NCI-H1417 treated with DMSO at 0.1 percent for 48 hours (cell line): ENCODE measurements at places on chromosomes 4 and X.

DNA sequence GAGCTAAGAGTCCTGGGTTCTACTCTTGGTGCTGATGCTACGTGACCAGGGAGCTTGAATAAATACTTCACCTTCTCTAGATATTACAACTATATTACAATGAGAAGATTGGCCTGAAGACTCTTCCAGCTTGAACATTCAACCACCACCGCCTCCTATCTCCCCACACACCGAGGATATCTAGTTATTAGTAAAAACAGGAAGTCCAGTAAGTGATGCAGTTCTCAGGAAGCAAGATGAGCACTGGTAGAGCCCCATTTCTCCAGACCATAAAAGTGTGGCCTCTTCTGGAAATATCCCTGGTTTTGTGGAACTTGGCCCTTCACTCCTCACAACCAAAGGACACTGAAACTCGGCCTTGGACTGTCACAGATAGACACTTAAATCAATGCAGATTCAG lies 18.5 kb downstream of the PJA1 start:
- no peak for DNase-seq

GRCh38 chr4:5845035-5845905 lies 47.6 kb downstream of the CRMP1 start:
- no peak for DNase-seq

DNA sequence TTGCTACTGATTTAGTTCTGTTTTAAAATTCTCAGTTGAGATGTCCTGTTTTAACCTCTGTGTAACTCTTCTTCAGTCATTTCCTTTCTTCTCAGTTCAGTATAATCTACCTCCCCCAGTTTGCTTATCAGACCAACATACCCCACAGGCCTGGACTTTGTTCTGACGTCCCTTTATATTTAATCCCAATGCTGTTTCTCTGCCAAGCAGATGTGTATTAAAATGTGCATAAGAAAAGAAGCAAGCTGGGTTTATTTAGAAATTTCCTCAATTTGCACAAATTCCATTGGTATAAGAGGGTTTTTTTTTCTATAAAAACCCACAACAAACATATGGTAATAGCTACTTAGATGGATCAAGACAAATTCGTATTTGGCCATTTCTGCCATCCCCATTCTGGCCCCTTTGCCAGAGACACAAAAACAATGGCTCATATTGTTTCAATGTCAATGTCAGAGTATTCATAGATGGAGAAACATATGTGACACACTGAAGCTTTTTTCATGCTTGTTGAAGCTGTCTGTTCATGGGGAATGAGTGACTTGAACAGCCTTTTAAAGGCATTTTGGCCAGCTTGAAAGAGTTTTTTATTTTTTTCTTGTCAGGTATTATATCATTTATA lies 24.5 kb downstream of the HCCS start:
- no peak for DNase-seq

DNA sequence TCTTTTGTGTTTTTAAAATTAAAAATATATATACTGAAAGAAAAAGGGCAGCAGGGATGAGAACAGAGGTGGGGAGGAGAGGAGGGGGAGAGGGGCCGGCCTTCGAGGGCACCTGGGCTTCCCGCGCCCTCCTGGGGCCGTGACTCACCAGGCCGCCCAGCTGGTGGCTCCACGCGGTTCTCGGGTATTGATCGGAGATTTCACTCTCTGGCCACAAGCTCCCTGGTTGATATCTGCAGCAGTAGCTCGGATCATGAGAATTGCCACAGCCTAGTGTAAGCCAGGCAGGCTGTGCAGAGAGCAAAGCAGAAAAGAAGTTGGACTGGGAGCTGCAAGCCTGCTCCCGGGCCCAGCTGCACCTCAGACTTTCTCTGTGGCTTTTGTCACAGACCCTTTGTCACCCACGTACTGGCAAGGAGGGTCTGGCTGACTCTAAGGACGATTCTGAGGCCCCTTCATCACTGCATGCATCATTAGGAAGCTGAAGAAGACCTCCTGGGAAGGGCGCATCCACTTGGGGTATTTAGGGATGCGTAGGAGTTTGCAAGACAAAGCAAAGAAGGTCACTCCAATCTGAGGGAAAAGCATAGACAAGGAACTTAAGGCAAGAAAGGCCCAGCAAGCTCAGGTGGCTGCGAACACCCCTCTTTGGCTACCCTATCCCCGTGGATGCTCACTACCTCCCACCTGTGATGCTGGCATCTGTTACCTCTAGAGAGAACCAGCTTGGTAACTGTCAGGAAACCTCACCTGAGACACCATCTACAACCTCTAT lies 71.7 kb downstream of the CPZ start:
- no peak for DNase-seq

GRCh38 chr4:105461621-105462382 lies 12.1 kb downstream of the PPA2 start:
- no peak for DNase-seq

DNA sequence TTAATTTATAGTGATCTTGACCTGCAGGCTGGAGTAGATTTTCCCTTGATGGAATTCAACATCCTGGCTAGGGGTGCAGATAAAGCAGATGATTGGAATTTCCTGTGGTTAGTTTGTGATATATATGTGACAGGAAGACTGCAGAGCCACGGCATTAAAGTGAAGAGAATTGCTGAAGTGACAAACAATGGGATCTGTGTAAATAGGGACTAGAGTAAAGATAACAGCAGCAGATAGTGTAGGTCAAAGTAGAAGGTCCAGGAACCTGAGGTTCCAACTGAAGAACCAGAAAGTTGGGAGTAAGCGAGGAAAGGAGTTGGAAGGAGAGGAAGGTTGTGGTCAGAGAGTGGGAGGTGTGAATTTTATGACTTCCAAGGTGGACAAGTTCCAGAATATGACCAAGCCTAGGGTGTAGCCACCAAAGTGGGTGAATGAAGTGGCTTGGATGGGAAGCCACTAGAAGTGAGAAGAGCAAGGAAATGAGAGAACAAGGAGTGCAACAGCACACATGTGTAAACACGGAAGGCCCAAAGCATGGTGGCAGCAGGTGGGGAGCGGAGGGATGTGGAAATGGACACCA lies 325.0 kb downstream of the RAB28 start:
- DNase-seq = no peak

GRCh38 chr4:165454426-165454825 lies 75.6 kb downstream of the CPE start:
- DNase-seq = no peak

DNA sequence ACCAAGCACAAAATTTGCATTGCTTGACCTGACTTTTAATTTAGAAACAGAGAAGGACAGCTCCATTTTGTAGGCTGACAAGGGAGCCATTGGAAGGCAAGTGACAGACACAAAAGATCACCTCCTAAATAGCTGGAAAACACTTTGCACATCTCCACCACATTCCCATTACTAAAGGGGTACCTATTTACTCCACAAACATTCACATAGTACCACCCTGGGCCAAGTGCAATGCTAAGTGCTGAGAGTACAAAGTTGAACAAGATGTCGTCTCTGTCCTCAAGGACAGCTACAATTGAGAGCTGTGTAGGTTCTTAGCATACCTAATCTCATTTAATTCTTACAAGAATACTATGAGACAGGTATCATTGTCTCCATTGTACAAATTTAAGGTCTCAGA lies 152.8 kb upstream of the GPC4 start:
- DNase-seq = no peak

GRCh38 chr4:172892300-172892699 lies 276.3 kb upstream of the GALNT7 start:
- DNase-seq = no peak

DNA sequence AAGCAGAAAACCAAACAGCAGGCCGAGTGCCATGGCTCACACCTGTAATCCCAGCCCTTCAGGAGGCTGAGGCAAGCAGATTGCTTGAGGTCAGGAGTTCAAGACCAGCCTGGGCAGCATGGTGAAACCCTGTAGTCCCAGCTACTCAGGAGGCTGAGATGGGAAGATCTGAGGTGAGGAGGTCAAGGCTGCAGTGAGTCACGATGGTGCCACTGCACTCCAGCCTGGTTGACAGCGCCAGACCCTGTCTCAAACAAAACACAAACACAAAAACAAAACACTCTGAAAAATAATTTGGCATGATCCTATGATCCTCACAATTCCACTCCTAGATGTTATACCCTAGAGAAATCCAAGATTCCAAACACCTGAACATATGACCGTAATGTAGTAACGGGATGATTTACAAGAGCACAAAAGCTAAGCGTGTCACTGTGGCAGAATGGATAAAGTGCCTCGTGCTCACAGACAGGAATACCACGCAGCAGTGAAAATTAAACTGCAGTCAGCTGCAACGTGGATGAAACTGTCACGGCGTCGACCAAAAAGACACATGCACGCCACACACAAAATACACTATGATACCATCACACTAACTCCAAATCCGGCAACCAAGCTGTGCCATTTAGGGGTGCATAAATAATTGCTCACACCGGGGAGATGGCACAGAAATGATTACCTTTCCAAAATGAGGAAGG lies 1.7 kb downstream of the NELFA start:
- no peak for DNase-seq

DNA sequence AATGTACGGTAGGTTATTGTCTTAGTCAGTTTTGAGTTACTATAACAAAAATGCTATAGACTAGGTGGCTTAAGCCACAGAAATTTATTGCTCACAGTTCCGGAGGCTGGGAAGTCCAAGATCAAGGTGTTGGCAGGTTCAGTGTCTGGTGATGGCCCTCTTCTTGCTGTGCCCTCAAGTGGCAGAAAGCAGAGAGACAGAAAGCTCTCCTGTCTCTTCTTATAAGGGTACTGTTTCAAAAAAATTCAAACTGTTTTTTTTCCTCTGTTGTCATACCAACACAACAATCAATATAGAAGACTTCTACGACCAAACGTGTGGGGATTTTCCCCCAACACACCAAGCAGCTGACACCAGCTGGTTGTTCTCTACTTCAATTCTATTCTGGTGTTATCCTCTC lies 53.4 kb downstream of the ADGRG4 start:
- DNase-seq = no peak

- no peak for DNase-seq
These were observed 31.2 kb downstream of the ATG4A start for GRCh38 chrX:108122748-108123147.

DNA sequence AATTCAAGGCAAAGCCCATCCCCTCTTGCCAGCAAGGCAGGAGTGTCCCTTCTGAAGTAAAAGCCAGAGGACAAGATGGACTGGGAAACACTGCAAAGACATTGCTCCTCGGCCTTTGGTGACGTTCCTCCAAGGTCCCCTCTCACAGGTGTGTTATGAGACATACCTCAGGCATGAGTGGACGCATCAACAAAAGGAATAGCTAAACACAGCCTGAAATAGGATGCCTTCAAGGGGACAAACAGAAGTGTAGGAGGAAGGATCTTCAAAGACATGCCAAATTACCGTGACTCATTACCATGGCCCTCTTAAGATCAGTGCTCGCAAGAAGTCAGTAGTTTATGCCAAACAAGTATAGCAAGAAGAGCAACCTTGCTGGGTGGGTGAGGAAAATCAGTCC lies 6.0 kb upstream of the IDS start:
- no peak for DNase-seq

DNA sequence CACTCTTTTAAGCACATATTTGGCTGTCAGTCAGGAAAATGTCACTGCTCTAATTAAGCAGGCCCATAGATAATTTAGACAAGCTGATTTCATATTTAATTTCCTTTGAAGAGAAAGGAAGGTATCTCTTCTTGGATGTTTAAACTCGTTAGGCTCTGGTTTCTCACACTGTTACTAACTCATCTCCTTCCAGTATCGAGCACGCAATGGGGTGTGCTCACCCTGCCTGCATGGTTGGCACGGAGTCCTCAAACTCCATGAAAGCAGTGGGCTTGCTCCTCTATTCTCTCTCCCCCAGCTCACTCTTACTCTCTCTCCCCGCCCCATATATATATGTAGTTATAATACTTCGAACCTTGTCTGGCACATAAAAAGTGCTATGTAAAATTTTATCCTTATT lies 76.9 kb downstream of the EGF start:
- no peak for DNase-seq

DNA sequence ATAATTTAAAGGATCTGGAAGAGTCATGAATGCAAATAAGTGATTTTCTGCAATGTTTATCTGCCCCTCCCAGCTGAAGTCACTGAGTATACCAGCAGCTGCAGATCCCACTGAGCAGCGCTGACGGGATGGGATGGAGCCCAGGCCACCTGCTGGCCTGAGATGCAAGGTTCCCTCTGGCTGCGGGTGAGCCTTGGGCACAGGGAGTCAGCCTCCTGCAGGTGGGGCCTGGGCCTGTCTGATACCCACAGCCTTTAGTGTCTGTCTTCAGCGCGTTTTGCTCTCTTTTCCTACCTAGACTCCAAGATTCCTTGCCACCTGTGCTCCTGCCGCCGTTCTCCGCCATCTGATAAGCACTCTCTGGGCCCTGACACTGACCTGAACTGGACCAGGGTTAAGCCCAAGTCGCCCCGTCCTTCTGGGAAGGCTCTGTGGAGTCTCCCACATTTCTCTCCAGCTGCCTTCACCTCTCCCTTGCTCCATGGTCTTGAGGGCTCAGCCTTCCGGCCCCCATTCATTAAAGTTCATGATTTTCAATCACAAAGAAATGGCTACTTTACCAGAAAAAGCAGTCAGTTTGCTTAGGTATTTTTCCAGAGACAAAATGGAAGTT lies 223.1 kb upstream of the FAT1 start:
- no peak for DNase-seq

GRCh38 chrX:149280011-149280410 lies 225.1 kb downstream of the IDS start:
- DNase-seq = no peak

DNA sequence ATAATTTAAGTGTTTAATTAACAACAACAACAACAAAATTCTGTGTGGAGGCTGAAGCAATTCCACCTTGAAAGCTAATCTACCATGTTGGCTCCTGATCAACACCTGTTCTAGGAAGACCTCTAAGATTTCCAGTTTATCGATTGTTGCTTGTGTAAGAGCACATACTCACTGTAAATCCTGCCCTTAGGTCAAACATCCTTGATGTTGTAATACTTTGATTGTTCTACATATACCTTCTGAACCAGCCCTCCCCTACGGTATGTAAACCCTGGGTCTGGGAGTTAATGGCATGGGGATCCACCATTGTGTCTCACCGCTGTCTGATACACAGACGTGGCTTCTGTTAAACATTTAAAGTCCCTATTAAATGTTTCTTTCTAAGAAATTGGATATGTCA lies 73.2 kb downstream of the RASL11B start:
- DNase-seq = no peak

- DNase-seq = no peak
These were observed 103.4 kb upstream of the HS3ST1 start for GRCh38 chr4:11532138-11532537.

GRCh38 chrX:51804741-51805140 lies 61.5 kb downstream of the GSPT2 start:
- DNase-seq = no peak

DNA sequence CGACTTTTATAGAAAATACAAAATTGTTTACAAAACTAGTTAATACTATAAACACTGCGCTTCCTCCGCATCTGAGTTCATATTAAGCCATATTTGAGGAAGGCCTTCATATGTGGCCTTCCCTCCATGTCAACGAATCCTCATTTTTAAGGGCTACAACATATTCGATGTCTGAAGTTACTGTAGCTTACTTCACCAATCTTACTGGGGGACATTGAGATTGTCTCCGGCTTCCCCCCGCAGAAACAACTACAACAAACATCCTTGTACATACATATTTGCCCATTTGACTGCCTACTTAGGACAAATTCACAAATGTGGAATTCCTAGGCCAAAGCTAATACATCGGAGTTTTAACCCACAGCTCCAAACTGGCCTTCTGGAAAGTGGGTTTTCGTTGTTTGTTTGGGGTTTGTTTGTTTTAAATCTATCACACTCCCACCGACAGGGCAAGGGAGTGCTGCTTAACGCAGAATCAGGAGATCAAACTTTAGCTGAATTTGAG lies 581 bp upstream of the FAM114A1 start:
- DNase-seq = no peak
